ENCODE measurements at places on chromosomes 7 and 10.

DNA sequence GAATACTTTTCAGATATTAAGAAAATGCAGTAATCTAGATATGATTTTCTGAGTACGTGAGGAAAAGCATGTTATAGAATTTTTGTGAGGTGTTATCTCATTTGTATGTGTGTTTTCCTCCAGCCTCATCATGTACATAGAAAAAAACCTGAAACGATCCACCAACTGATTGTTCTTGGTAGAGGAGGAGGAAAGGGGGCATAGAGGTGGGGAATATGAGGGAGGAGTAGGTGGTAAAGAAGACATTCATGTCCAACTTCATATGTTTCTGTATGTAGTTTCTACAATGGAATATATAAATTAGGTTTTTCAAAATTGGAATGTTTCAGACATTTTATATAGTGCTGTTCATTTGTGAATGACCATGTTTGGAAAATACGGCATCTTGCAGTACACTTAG lies 109.4 kb downstream of the TRIM24 start:
- DNase-seq, result no peak

- DNase-seq, result no peak
Measured at GRCh38 chr10:1214071-1214675, 158.0 kb downstream of the WDR37 start.

DNA sequence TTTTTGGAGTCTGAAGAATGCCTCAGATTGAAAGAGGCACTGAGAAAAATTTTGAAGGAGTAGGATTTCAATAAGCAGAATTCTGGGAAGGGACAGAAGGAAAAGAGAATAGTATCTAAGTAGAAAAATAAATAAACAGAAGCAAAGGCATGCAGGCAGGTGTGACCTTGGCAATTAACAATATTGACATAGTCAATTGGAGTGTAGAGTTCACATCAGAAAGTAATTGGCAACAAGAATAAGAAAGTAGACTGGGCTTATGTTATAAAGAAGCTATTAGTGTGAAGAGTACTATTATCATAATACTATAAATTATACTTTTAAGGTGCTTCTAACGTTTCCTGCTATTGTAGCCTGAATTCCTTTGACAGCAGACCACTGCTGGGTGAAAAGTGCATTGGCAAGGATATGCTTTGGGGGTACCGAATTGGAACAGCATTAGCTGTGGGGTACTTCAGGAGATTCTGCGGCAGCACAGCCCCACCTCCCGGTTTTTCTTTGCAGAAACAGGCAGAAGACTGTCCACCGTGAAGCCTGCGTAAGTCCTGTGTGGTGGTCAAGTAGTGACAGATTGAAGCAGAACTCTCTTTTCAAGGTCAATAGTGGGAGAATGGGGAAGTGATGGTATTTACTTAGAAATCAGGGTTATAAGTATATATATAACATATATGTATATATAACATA lies 357.0 kb downstream of the THSD7A start:
- DNase-seq, result no peak

DNA sequence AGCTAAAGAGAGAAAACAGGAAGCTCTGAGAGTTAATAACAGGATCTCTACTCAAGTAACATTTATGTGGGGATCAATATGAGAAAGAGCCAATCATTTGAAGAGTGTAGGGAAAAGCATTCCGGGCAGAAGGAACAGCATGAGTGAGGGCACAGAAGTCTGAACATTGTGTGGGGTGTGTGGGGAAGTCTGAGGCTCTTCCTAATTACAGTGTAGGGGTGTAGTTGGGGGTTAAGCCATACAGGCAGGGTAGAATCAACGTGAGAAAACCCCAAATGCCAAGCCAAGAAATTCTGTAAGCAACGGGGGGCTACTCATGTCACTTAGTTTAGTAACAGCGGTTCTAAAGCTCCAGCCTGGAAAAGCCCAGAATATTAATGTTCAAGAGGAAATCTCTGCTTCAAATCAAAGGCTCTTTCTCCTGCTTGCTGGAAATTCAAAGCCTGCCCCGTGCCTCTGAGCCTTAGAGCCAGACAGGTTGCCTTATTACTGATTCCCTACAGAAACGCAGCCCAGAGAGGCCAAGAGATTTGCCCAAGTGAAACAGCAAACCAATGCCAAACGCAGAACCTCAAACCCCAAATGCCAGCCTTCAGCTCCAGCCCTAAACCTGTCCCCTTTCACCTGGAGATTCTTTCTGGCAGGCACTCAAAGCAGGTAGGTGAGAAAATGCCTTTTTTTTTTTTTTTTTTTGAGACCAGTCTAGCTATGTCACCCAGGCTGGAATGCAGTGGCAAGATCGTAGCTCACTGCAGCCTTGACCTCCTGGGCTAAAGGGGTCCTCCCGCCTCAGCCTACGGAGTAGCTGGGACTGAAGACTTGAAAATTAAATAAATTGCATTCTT lies 36.1 kb downstream of the DNAJB12 start:
- no peak for DNase-seq

GRCh38 chr10:98254234-98254974 lies 13.6 kb downstream of the LOXL4 start:
- no peak for DNase-seq

DNA sequence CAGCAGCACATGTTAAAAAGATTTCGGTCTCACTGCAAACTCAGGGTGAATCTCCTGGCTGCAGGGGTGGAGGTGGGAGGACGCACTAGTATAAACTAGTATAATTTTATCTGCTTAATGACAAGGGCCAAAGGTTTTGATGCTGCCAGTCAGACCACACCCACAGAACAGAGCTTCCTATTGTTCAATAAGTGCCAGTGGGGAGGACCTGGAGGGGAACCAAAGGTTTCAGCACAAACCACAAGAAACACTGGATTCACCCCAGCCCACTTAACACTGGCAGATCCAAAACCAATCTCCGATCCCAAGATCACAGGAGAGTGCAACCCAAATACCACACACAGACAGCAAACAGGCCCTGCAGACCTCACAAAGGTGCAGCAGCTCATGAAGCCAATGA lies 6.6 kb downstream of the VOPP1 start:
- no peak for DNase-seq

Data from stimulated activated CD8-positive, alpha-beta memory T cell treated with anti-CD3 and anti-CD28 coated beads, Interleukin-4, amount 100 ng/mL, for 24 hours (primary cell).